Mesenchymal stem cell (in vitro differentiated cells and primary cell): ENCODE measurements at places on chromosomes 1 and 21.

- no peak for DNase-seq
Observed at GRCh38 chr21:41222247-41223068, 54.5 kb downstream of the BACE2 start.

DNA sequence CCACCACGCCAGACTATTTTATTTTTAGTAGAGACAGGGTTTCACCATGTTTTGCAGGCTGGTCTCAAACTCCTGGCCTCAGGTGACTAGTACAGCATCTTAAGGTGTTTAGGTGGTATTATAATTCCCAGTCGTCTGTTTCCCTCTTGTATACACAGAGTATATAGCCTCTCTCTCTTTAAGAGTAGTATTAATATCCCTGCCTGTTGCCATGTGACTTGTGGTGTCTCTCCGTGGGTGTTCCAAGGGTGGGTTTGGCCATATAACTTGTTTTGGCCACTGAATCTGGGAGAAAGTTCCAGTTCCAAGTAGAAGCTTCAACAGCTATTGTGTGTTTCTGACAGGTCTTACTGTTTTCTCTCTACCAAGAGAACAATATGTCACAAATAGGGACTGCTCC lies 29.6 kb downstream of the EPS15 start:
- no peak for DNase-seq

DNA sequence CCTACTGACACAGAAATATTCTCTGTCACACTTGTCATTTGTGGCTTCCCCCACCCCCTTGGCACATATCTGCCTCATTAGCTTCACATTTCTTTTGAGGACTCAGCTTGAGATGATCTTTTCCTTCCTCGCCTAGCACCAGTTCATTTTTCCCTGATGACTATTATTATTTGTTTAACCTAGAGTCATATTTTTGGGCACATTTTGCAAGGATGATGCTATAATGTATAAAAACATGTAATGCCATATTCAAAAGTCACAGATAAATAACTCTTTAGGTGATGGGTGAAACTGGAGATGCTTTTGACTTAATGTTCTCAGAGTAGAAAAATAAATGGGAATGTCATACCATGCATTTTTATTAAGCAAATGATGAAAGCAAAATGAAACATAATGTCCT lies 202.7 kb downstream of the BACH1 start:
- DNase-seq, result no peak

DNA sequence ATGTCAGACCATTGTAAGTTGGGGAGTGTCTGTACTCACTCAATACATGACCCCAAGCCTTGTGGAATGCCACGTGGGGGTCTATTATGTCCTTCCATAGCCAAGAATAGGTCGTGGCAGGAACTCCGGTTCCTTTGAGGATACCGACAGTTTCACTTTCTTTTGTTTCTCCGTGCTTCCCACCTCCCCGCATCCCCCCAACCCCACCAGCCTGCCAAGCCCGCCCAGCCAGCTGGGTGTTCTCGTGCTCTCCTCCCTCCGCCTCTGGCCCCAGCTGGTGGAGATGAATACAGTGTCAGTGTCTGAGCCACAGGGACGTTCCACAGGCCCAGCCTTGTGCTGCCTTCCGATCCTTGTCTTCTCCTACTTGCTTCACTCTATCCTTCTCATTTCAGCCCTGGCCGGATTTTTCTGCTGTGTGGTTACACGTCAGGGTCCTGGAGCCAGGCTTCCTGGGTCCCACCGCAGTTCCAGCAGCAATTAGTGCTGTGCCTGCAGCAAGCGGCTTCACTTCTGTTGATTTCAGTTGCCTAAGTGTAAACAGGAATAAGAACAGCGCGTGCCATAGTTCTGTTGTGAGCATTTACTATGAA lies 4.1 kb upstream of the AGTRAP start:
- peak; percentile 87 for DNase-seq

DNA sequence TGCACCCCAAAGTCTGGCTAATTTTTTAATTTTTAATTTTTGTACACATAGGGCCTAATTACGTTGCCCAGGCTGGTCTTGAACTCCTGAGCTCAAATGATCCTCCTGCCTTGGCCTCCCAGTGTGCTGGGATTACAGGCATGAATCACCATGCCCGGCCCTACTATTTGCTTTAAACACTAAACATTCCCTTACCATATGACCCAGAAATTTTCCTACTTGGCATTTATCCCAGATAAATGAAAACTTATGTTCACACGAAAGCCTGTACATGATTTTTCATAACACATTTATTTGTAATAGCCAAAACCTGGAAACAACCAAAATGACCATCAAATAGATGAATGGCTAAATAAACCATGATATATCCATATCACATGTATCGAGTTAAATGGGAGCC lies 35.8 kb downstream of the NDUFS5 start:
- DNase-seq, result no peak

DNA sequence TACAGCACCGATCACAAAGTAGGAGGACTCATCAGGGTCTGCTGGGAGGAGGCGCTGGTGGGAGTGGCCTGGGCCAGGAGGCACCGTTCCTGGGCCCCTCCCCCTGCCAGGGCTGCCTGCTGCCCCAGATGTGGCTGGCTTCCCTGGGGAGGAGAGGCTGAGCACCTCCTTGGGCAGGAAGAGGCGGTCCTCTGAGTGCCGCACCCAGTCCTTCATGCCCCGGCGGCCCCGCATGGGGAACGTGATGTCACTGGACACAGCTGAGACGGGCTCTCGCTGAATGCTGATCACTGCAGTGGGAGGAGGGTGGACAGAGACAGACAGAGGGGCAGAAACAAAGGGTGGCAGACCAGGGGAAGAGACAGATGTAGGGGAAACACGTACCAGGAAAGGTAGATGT lies 24.8 kb downstream of the ADGRB2 start:
- DNase-seq, result no peak

GRCh38 chr1:6956488-6957159 lies 171.4 kb downstream of the CAMTA1 start:
- DNase-seq, result no peak

DNA sequence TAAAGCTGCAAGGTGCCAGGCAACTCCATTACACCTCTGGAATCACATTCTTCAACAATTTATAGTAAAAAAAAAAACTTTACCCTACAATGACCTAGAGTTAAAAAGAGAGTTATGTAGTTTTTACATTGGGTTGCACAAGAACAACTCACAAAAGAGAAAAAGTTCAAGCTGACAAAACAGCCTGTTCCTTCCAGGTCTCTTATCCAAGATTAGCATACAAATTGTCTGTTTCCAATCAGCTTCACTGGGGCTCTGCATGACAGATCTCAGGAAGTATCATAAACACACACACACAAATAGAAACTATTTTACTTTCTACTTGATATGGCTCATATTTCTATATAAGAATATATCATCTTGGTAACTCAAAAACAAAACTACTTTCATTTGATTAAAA lies 154.6 kb downstream of the PCNX2 start:
- DNase-seq, result peak; percentile 21

- peak; percentile 25 for DNase-seq
Observed at GRCh38 chr1:220274251-220274855, 2.1 kb upstream of the RAB3GAP2 start.

GRCh38 chr1:25985171-25985570 lies 12.7 kb downstream of the PAFAH2 start:
- DNase-seq, result no peak

- DNase-seq, result peak; percentile 30
Observed at GRCh38 chr1:35539824-35540261, 17.4 kb downstream of the KIAA0319L start.

- DNase-seq, result peak; percentile 69
Observed at GRCh38 chr1:45012639-45013278, 705 bp downstream of the UROD start.

- DNase-seq, result no peak
Observed at GRCh38 chr1:228286505-228287417, 78.9 kb downstream of the OBSCN start.

GRCh38 chr1:114379358-114379757 lies 131.6 kb downstream of the TRIM33 start:
- no peak for DNase-seq

- no peak for DNase-seq
Observed at GRCh38 chr1:109225308-109225707, 11.6 kb downstream of the SARS1 start.

DNA sequence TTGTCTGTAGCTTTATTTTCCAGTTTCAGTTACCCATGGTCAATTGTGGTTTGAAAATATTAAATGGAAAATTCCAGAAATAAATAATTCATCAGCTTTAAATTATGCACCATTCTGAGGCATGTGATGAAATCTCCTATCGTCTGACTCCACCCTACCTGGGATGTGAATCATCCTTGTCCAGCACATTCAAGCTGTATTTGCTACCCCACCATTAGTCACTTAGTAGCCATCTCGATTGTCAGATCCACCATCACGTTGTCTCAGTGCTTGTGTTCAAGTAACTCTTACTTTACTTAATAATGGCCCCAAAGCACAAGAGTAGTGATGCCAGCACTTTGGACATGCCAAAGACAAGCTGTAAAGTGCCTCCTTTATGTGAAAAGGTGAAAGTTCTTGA lies 4.0 kb downstream of the STPG1 start:
- DNase-seq, result peak; percentile 41

DNA sequence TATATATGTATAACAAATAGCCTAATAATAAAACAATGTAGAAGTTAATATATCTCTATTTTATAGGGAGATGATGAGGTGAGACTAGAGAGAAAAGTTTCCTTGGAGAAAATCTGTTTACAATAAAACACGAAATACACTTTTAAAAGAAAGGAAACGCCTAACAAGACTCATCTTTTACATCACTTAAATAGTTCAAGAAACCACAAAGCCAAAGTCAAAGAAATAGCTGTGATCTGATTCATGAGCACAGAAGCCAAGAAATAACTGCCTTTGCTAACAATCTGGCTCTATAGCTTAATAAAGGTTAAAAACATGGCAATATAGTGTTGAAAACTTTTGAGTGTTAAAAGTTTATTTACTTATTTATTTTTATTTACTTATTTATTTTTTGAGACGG lies 61.5 kb downstream of the TOR3A start:
- peak; percentile 96 for DNase-seq

DNA sequence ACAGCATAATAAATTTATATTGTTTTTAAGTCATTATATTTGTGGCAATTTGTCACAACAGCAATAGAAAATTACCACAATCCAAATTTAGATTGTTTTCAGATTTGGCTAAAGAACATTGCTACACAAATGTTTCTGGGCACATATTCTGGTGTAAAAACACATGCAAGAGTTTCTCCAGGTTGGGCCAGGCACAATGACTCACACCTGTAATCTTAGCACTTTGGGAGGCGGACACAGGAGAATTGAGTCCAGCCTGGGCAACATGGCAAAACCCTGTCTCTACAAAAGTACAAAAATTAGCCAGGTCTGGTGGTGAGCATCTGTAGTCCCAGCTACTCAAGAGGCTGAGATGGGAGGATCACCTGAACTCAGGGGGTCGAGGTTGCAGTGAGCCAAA lies 8.4 kb downstream of the ERO1B start:
- no peak for DNase-seq
